Neural crest cell (in vitro differentiated cells): ENCODE measurements at places on chromosomes 4 and X.

DNA sequence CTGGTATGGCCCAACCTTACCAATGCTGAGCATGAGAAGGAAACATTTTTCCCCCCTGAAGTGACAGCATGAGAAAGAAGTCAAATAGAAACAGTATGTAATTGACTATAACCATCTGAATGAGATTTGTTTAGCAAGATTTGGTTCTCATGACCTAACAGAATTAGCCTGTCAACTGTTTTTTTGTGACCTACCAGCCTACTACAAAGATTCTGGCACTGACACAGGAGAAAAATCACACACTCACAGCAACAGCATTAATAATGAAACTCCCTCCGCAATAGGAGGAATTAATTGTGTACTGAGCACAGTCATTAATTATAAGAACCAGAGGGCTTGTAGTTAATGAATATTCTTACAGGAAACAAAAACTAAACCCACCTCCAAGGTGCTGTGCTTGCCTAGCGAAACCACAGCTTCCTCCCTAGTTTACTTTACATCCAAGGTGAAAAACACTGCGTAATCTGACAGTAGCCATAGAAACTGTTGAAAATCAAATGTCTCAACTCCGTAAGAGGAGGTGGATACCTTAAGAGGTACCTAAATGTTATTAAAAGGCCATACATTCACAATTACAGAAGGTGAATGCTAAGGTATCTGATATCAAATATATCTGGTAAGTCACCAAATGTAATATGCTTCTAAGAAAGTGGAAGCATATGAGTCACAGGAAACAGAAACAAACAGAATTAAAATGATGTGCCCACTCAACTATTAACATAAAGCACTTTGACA, 34.9 kb downstream of the MMRN1 start:
- no peaks in the 10 kb centered on the region for H3K27me3 ChIP-seq
- H3K4me1 ChIP-seq = no peaks in the 10 kb centered on the region

- no peak overlapping the region for H3K4me3 ChIP-seq
- peaks cover 22% of the 10 kb centered on the region for H3K4me1 ChIP-seq
- H3K27ac ChIP-seq = no peak overlapping the region
Measured at GRCh38 chr4:1464581-1465171, 58.4 kb upstream of the NKX1-1 start.

- H3K27ac ChIP-seq = peak overlapping the region; percentile 22
- H3K4me1 ChIP-seq = peaks cover 10% of the 10 kb centered on the region
- H3K4me3 ChIP-seq = no peak overlapping the region
- H3K36me3 ChIP-seq = no peaks in the 10 kb centered on the region
Measured at GRCh38 chr4:110485452-110485851, 9.5 kb downstream of the ENPEP start.

DNA sequence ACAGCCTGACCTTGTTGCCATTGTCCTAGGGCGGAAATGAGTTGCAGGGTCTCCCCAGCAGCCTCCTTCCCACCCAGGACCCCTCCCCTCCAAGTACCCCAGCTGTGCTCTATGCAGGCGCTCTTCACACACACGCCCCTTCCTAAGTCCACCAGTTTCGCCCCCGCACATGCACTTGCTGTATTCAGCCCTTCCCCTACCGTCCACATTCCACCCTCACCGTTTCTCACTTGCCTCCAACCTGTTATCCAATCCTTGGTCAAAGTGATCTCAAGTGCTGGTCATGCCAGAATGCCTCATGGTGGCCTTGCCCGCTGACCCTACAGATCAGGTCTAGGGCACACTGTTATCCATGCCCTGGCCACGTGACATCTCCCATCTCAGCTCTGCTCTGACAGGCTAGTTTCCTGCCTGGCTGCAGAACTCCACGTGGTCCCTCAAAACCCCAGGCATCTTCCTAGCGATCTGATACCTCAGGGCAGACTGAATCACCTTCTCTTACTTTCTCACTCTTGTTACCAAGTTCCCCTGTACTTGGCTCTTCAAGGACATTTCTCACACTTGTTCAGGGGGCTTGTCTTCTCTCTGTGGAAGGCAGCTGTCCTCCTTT, 39.7 kb downstream of the NSG1 start:
- H3K4me3 ChIP-seq = no peak overlapping the region
- peak overlapping the region; percentile 7 for H3K27ac ChIP-seq
- H3K4me1 ChIP-seq = peaks cover 35% of the 10 kb centered on the region
- no peak for DNase-seq
- H3K36me3 ChIP-seq = peaks cover 2% of the 10 kb centered on the region

- H3K27me3 ChIP-seq = no peaks in the 10 kb centered on the region
- peaks cover 2% of the 10 kb centered on the region for H3K36me3 ChIP-seq
- H3K4me1 ChIP-seq = no peaks in the 10 kb centered on the region
- DNase-seq = no peak
- no peak overlapping the region for H3K4me3 ChIP-seq
Measured at GRCh38 chrX:119189115-119189514, 47.0 kb upstream of the PGRMC1 start.

- peaks cover 17% of the 10 kb centered on the region for H3K4me1 ChIP-seq
- no peaks in the 10 kb centered on the region for H3K27me3 ChIP-seq
Measured at GRCh38 chrX:13101441-13102139, 57.2 kb upstream of the FAM9C start.

GRCh38 chr4:66653937-66654336, 891.4 kb downstream of the CENPC start:
- no peaks in the 10 kb centered on the region for H3K36me3 ChIP-seq
- H3K27me3 ChIP-seq = no peaks in the 10 kb centered on the region
- H3K4me3 ChIP-seq = no peak overlapping the region
